CD4-positive, alpha-beta T cell (primary cell): ENCODE measurements at places on chromosomes 1 and 21.

- H3K4me1 ChIP-seq = no peaks in the 10 kb centered on the region
- no peak overlapping the region for H3K27ac ChIP-seq
- H3K27me3 ChIP-seq = no peaks in the 10 kb centered on the region
- no peaks in the 10 kb centered on the region for H3K36me3 ChIP-seq
Observed at GRCh38 chr1:185517808-185518419, 200.9 kb upstream of the IVNS1ABP start.

DNA sequence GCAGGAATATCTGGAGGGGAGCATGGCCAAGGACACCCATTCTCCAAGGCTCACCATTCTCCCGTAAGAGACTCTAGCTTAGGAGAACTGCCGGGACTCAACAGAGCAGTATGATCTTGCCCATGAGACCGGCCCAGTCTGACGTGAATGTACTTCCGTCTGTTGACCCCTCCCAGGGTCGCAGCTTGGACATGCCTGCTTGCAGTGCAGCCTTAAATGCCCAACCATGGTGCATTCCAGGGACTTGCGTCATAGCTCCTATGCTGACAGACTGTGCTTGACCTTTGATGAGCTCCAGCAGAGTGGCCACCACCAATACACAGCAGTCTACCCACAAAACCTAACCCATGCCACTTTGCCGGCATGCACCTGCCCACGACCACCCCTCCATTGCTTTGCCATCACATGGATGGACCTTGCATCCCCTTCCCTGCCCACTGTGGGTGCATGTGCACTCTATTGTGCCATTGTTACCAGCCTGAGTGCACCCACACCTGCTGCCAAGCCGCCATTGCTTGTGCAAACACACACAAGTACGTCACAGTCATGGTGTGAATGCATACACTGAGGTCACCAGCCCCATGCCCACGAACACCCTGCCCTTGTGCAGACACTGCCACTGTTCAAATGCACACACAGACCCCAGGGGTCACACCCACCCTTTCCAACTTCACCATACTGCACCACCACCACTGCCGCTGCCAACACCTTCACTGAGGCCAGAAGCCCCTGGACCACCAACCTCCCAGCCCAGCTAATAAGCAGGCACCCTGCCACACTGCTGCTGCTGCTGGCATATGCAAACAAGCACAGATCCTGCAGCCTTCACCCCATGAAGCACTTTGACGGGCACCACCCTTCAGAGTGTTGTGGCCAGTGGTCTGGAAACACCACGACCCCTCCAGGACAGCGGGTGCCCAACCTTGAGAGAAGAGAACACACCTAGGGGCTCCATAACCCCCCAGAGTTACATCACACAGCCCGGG lies 1141.3 kb downstream of the BRINP3 start:
- no peak for DNase-seq
- H3K27ac ChIP-seq = no peak overlapping the region
- no peaks in the 10 kb centered on the region for H3K36me3 ChIP-seq

- no peak for DNase-seq
- no peaks in the 10 kb centered on the region for H3K27me3 ChIP-seq
- no peaks in the 10 kb centered on the region for H3K36me3 ChIP-seq
- no peaks in the 10 kb centered on the region for H3K4me1 ChIP-seq
Observed at GRCh38 chr1:11869650-11870207, 11.0 kb upstream of the NPPB start.

DNA sequence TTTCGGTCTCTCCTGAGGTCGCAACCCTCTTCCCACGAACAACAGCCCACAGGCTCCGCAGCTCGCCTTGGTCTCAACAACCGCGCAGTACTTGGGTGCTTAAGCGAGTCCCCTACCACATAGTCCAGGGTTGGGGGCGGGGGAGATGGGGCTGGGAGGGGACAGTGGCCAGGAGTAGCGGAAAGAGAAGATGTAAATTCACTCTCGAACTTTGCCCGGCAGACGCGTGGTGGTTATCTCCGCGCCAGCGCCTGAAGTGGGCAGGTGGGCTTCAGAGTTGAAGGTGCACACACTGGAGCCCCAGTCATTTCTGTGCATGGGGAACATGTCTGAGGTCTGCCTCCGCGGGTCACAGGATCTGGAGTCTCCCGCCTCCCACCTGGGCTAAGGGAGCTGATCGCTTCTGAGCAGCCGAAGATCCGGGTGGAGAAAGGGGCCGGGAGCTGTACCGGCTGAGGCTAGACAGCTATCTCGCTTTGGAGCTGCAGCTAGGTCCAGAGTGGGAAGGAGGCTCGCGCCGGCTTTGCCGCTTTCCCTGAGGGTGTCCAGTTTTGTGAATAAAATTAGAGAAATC lies 4.3 kb upstream of the FOXD2 start:
- DNase-seq = no peak
- H3K4me1 ChIP-seq = peaks cover 48% of the 10 kb centered on the region
- H3K36me3 ChIP-seq = no peaks in the 10 kb centered on the region
- H3K27ac ChIP-seq = no peak overlapping the region
- no peak overlapping the region for H3K4me3 ChIP-seq
- H3K27me3 ChIP-seq = peaks cover 24% of the 10 kb centered on the region

GRCh38 chr1:158185770-158186169 lies 5.1 kb downstream of the CD1D start:
- no peaks in the 10 kb centered on the region for H3K36me3 ChIP-seq
- H3K27ac ChIP-seq = no peak overlapping the region
- DNase-seq = no peak
- H3K27me3 ChIP-seq = peaks cover 44% of the 10 kb centered on the region
- no peak overlapping the region for H3K4me3 ChIP-seq
- peaks cover 8% of the 10 kb centered on the region for H3K4me1 ChIP-seq

GRCh38 chr1:228147151-228147693 lies 2.5 kb upstream of the GJC2 start:
- no peak for DNase-seq
- no peaks in the 10 kb centered on the region for H3K27me3 ChIP-seq
- H3K4me1 ChIP-seq = peaks cover 38% of the 10 kb centered on the region
- no peak overlapping the region for H3K27ac ChIP-seq

GRCh38 chr21:44555200-44555875 lies 3.3 kb downstream of the KRTAP10-3 start:
- H3K4me1 ChIP-seq = no peaks in the 10 kb centered on the region
- no peaks in the 10 kb centered on the region for H3K36me3 ChIP-seq
- H3K27me3 ChIP-seq = peaks cover 4% of the 10 kb centered on the region
- DNase-seq = no peak
- no peak overlapping the region for H3K4me3 ChIP-seq
- H3K27ac ChIP-seq = no peak overlapping the region

DNA sequence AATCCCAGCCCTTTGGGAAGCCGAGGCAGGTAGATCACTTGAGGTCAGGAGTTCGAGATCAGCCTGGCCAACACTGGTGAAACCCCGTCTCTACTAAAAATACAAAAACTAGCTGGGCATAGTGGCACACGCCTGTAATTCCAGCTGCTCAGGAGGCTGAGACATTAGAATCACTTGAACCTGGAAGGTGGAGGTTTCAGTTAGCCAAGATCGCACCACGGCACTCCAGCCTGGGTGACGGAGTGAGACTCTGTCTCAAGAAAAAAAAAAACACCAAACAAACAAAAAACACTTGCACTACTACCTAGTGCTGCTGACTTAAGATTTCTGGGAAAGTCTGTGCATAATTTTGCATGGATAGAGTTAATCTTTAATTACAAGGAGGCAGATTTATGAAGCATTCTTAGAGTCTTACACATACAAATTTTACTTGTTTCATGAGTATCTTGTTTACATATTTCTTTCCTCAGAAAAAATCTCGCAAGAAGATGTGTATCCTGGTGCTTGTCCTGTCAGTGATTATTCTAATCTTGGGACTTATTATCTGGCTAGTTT lies 8.7 kb upstream of the PPP1R8 start:
- H3K27me3 ChIP-seq = no peaks in the 10 kb centered on the region
- H3K36me3 ChIP-seq = peaks cover 55% of the 10 kb centered on the region
- no peak for DNase-seq
- no peak overlapping the region for H3K27ac ChIP-seq

DNA sequence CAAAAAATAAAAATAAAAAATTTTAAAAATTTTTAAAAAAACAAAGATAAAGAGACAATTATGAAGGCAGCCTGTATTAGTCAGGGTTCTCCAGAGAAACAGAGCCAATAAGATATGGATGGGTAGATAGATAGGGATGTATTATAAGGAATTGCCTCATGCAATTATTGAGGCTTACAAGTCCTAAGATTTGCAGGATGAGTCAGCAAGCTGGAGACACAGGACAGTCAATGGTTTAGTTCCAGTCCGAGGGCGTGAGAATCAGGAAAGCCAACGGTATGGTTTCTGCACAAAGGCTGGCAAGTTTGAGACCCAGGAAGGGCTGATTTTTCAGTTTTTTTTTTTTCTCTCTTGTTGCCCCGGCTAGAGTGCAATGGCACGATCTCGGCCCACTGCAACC lies 24.1 kb upstream of the EIF4G3 start:
- H3K27ac ChIP-seq = no peak overlapping the region
- no peak overlapping the region for H3K4me3 ChIP-seq
- H3K27me3 ChIP-seq = no peaks in the 10 kb centered on the region
- H3K36me3 ChIP-seq = no peaks in the 10 kb centered on the region
- no peaks in the 10 kb centered on the region for H3K4me1 ChIP-seq
- DNase-seq = no peak

DNA sequence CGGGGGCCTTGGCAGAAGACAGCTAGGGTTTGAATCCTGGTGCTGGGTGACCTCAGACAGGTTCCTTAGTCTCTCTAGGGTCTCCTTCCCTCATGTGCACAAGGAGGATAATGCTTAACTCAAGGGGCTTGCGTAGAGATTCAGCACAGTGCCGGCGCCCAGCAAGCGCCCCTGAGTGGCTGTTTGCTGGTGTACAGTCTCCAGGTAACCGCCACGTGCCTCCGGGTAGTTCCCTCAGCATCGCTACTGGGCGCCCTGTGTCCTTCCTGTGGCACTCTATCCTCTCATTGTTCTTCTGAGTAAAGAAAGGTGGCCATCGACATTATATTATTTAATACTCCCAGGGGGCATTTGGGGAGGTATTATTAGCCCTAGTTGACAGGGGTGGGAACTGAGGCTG lies 80.9 kb downstream of the NENF start:
- H3K4me3 ChIP-seq = no peak overlapping the region
- H3K27me3 ChIP-seq = peaks cover 27% of the 10 kb centered on the region
- DNase-seq = no peak
- H3K27ac ChIP-seq = no peak overlapping the region
- no peaks in the 10 kb centered on the region for H3K36me3 ChIP-seq
